Activated CD8-positive, alpha-beta memory T cell treated with anti-CD3 and anti-CD28 coated beads, Interleukin-2, amount 50 U/mL, for 4 hours (primary cell): ENCODE measurements at places on chromosomes 16 and 17.

- no peak for DNase-seq
Measured at GRCh38 chr17:62882284-62882683, 74.2 kb upstream of the MARCHF10 start.

DNA sequence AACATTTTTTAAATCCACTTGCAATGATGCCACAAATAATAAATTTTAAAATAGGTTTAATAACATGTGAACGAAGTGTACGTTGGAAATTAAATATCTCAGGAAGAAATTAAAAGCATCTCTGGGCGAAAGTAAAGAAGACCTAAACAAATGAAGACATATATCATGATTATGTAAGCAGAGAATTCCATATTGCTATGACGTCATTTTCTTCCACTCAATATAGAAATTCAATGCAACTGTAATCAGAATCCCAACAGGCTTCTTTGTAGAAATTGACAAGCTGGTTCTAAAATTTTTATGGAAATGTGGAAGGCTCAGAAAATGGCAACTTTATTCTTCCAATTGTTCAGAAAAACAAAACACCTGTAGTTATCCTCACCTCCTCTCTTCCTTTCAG lies 33.8 kb upstream of the RBFOX3 start:
- DNase-seq, result no peak

- DNase-seq, result no peak
Measured at GRCh38 chr17:80029258-80029974, 6.3 kb downstream of the TBC1D16 start.

GRCh38 chr17:4599505-4600281 lies 15.4 kb downstream of the SMTNL2 start:
- no peak for DNase-seq

DNA sequence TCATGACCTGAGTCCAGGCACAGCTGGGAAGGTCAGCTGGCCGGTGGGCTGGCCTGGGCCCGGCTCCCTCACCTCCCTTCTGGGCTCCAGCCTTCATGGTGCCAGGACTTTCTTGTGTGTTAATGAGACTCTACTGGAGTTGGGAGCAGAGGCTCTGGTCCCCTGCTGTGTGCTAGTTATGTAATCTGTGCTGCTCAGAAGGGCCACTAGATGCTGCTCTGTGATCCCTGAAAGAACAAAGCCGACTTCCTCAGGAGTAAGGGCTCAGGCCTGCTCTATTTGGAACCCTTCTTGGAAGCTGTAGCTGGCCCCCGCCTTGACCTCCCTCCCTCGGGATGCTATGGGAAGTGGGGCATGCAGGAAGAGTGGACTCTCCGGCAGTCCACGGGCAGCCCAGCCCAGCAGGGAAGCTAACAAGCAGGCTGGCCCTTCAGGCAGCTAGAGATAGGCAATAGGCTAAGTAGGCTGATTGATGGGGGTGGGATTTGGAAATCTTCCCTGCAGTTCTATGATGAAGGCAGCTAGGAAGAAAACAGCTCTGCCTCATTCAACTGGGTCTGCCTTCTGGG lies 3.3 kb upstream of the CDK5R1 start:
- no peak for DNase-seq

GRCh38 chr17:2684549-2684948 lies 27.0 kb downstream of the CLUH start:
- no peak for DNase-seq

DNA sequence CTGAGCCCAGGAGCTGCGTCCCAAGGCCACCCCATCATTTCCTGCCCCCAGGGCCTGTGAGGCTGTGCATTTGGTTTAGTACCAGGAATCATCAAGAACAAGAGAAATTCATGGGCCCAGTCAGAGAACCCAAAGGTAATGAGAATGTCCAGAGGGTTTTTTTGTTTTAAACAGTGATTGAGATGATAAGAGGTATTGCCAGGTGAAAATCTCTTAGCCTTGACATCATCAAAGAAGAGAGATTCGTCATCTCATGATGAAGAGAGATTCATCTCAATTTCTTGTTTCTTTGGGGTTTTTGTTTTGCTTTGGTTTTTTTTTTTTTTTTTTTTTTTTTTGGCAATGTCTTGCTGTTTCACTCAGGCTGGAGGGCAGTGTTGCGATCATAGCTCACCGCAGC lies 170.6 kb upstream of the CACNG5 start:
- no peak for DNase-seq

- no peak for DNase-seq
Measured at GRCh38 chr16:16149710-16150116, 73.6 kb downstream of the ABCC6 start.

DNA sequence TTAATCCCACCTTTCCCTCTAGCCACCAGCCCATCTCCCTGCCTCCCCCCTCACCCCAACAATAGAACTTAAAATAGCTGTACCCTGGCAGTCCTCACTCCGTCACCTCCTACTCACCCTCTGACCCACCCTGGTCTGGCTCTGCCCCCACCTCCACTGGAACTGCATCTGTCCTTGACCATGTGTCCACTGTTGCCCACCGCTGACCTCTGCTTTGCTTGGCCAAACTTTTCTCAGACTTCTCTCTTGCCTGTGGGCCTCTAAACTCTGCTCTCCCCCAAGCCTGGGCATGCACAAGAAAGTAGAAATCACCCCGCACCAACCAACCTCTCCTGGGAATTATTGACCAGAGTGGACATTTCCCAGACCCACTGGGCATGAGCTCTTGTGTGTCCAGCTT lies 169.8 kb downstream of the WSCD1 start:
- no peak for DNase-seq

- no peak for DNase-seq
Measured at GRCh38 chr16:4718466-4718865, 15.6 kb downstream of the ANKS3 start.

- DNase-seq, result no peak
Measured at GRCh38 chr17:61218438-61218837, 181.2 kb upstream of the TBX2 start.

GRCh38 chr16:81720973-81721906 lies 57.9 kb upstream of the PLCG2 start:
- no peak for DNase-seq

DNA sequence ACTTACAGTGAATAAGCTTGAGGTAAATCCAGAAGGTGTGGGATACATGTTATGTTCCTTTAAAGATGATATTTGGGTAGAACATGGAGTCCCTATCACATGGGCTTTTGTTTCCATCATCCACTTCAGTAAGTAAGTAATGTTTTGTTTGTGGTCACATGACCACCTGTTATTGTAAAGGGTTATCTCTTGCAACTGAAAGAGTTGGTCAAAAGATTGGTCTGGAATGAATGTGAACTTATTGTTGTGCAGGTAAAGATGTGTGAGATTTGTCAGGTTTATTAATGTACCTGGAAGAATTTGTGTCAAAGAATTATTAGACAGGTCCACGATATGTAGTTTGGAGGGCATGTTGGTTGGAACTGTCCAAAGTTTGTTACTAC lies 1.6 kb downstream of the OMG start:
- DNase-seq, result no peak

GRCh38 chr17:33523577-33523981 lies 230.5 kb upstream of the ASIC2 start:
- DNase-seq, result no peak

- peak; percentile 67 for DNase-seq
Measured at GRCh38 chr16:29994600-29995323, 655 bp downstream of the HIRIP3 start.

- DNase-seq, result no peak
Measured at GRCh38 chr17:61002316-61002736, 324.7 kb downstream of the BCAS3 start.

DNA sequence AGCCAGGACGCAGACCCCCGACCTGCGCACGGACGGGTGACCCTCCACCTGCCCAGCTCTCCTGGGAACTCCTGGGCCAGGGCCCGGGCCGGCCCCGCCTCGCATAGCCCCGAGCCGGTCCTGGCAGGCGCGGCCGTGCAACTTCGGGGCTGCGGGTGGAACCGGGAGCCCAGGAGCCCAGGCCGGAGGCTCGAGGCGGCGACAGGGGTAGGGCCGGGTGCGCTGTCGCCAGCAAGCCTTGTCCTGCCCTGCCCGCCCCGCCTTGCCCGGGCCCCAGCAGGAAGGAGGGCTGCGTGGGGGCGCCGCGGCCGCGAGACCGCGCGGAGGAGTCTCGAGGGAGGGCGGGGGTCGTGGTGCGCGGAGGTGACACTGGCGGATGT lies 408 bp downstream of the LMF1 start:
- DNase-seq, result no peak

- DNase-seq, result no peak
Measured at GRCh38 chr16:4888428-4889135, 41.3 kb downstream of the UBN1 start.

DNA sequence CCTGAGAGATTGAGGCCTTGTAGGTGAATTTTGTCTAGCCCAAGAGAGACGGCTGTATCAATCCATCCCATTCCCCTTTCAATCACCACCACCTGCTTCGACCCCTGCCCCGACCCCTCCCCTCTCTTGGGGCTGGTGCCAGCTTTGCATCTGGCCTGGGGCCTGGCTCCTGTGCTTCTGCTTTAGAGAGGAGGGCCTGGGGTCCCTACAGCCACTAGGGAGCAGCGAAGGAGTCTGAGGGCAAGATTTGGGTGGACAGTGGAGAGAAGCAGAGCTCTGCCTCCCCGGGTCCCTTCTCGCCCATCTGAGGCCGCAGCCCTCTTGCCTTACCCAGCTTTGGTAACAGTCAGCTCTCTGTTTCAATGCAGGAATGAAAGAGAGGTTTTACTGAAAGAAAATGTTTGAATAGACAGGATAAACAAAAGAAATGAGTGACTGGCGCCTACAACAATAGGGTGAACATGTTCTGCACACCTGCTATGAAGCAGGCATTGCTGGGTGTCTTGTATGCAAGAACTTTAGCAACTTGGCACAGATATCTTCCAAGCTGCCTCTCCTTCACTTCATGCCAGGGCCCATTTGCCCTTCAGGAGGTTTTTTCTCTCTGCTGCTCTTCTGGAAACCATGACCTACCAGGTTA lies 57.4 kb downstream of the SLC47A1 start:
- DNase-seq, result no peak

DNA sequence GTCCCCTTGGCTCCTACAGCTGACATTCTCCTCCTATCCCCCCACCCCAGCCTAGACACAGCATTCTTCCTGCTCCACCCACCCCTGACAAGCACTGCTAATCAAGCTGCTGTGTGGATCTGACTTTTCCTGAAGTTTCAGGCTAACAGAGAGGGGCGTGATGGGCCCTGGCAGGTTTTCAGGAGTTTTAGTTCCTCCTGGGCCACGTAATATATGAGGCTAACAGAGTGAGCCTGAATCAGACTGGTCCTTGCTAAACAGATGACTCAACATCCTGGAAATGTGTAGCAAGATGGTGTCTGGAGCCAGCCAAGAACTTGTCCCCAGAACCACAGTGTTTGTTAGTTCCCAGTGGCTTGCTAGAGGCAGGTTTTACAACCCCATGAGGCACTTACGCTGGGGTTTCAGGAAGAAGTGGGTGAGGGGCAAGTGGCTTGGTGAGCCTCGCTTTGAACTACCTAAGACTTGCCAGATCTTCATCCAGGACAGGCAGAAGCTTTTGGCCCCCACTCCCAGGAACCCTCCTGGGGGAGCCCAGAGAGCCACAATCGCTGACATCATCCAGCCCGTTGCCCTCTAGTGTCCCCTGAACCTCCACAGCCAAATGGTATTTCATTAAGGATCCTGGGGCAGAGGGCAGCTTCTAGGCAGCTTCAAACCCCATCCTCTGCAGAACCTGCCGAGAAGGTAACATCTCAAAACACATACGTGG lies 15.9 kb downstream of the TMEM92 start:
- DNase-seq, result no peak

- DNase-seq, result peak; percentile 23
Measured at GRCh38 chr17:47733674-47734410, 806 bp downstream of the TBX21 start.

DNA sequence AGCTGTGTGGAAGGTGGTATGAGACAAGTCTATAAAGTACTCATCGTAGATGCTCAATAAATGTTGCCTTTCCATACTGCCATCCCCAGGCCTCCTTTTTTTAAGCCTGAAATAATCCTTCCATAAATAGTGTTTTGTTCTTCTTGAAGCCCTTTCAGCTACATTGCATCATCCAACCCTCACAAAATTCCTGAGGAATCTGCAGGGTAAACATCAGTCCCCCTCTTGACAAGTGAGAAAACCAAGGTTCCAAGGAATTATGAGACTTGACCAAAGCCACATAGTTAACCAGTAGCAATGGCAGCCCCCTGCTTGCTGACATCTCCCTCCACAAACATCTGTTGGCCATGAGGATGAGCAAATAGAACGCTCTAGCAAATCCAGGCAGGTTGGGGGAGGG lies 89.7 kb upstream of the CCL1 start:
- no peak for DNase-seq

DNA sequence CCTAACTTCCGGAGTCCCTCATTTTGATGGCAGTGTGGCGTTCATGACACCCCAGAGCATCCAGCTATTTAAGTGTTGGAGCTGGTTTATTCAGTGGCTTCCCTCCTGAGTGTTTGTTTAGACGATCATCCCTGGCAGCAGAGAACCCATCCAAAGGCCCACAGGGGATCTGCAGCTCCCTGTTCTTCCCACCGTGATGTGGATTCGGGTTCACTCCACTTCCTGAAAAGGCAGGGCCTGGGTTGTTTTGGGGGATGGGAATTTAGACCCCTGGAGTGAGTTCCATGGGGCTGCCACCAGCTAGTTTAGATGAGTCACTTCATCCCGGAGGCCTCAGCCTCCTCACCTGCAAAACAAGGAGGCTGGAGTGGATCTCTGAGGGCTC lies 2.3 kb downstream of the KSR1 start:
- no peak for DNase-seq

DNA sequence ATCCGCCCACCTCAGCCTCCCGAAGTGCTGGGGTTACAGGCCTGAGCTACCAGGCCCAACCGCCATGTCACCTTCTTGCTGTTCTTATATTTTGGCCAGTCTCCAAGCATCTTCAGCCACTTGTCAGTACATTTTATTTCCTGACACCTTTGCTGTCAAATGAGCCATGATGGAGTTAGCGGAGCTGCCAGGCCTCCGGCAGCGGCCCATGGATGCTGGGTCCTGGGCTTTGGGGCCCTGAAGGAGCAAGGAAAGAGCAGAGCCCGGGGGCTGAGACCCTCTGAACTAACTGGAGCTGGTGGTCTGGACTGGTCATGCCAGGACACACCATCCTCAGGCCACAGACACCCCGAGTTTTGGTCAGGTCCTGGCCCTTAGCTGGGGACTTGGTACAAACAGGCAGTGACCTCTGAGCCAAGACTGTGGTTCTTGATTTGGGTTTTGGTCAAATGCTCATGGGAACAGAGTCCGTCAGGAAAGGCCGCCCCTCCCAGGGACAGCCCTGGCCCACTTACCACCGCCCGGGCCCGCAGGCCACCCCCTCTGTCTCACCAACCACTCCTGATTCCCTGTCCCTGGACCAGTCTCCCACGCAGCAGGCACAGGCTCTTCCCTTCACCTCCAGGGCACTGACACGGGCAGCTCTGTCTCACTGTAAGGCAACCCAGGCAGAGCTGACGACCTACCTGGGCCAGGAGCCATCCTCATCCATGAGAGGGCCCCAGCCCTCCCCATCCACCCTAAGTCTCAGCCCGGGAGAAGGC lies 42.0 kb downstream of the TNFRSF13B start:
- DNase-seq, result no peak

GRCh38 chr16:63983401-63983800 lies 1138.5 kb downstream of the CDH11 start:
- no peak for DNase-seq

DNA sequence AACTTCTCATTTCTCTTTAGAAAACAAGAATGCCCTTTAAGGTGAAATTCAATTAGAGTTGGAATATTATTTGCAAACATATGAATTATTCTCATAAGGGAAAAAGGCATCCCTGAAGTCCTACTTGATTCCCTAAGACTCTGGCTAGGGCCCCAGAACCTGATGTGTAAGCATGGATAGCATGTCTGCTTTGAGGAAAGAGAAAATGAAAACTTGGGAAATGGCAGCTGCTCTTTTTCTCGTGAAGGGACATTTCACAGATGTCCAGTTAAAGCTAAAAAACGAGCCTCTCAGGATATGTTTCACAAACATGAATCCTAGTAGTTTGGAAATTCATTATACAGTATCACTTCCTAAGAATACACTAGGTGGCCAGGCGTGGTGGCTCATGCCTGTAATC lies 112.3 kb upstream of the CLEC3A start:
- DNase-seq, result no peak
